ENCODE measurements at places on chromosomes 2 and 18.
A peak's percentile ranks its signal among the peaks of the same experiment; 100 is the strongest.

DNA sequence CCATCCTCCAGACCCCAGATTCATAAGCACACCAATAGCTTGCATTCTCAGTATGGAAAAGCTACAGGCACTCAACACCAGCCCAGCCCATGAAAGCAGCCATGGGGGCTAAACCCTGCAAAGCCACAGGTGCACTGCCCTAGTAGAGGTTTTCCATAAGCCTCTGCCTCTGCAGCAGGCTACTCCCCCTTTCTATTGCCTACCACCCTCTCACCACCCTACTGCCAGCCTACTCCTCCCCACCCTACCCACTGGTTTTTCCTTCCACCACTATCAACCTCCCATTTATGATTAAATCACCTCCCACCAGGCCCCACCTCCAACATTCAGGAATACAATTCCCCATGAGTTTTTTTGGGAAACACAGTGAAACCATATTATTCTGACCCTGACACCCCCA lies 96.4 kb upstream of the TEKT4 start:
- DNase-seq = no peak

DNA sequence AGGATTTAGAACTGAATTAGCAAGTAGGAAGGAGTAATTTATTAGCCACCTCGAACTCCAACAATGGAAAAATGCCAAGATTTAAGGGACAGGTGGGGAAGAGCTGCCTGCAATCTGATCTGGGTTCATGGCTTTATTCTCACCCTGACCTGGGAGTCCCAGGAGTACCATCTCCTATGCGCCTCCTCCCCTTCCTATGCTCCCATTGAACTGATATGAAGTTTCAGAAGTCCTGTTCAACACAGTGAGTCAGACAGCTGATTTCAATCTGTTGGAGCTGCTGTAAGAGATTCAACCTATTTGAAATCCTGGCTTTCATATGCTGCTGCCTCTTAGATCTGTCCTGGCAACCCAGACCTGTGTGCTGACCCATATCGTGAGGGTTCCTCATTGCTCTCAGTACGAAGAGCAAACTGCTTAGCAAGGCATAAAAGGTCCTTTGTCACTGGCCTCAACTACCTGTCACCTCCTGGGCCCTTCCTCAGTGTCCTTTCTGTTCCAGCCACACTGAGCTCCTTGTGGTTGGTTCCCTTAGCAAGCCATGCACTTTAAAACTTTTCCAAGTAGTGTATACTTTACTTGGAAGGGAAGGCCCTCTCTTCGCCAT lies 15.9 kb upstream of the CD28 start:
- DNase-seq = no peak

GRCh38 chr2:196131949-196132925 lies 39.1 kb downstream of the STK17B start:
- DNase-seq = peak; percentile 13

- no peak for DNase-seq
Observed at GRCh38 chr2:156338578-156338977, 6.1 kb upstream of the NR4A2 start.

DNA sequence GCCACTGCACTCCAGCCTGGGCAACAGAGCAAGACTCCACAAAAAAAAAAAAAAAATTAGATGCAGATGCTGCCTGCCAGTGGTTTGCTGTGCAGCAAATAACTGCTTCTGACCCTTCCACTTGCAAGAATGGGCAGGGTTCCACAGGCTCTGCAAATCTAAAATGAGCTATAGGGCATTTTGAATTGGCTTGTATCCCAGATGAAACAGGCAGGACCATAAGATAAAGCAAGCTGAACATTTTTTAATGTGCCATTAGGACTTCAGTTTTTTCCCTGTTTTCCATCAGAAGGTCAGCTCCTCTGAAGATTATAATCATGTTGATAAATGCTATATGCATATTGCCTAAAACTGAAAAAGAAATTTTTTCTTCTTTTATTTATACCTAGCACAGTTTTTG lies 15.7 kb upstream of the FZD7 start:
- DNase-seq = no peak

DNA sequence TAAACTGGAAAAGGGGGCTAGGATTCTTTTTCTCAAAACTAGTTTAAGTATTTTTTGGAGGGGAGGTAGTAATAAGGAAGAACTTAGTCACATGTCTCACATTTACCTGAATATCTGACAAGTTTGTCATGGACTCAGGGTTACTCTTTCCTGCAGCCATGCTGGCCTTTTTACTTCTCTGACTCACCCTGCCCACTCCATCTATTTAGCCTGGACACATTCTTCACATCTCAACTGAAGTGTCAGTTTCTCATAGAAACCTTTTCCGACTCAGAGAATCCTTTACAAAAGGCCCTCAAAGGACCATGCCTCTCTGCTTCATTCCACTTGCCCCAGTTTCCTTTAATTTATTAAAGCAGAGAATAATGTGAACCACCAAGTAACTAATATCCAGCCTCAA lies 42.6 kb downstream of the SCN7A start:
- no peak for DNase-seq

GRCh38 chr2:203782262-203782976 lies 76.0 kb downstream of the CD28 start:
- peak; percentile 74 for DNase-seq

- DNase-seq = peak; percentile 27
Observed at GRCh38 chr2:119756837-119757236, 2.9 kb upstream of the PTPN4 start.

Measured in stimulated activated naive CD4-positive, alpha-beta T cell treated with Interleukin-2 at 50 U/mL for 16 hours (primary cell).